Activated CD4-positive, alpha-beta memory T cell treated with anti-CD3 and anti-CD28 coated beads for 36 hours (primary cell): ENCODE measurements at places on chromosomes 11 and 22.
A peak's percentile ranks its signal among the peaks of the same experiment; 100 is the strongest.

DNA sequence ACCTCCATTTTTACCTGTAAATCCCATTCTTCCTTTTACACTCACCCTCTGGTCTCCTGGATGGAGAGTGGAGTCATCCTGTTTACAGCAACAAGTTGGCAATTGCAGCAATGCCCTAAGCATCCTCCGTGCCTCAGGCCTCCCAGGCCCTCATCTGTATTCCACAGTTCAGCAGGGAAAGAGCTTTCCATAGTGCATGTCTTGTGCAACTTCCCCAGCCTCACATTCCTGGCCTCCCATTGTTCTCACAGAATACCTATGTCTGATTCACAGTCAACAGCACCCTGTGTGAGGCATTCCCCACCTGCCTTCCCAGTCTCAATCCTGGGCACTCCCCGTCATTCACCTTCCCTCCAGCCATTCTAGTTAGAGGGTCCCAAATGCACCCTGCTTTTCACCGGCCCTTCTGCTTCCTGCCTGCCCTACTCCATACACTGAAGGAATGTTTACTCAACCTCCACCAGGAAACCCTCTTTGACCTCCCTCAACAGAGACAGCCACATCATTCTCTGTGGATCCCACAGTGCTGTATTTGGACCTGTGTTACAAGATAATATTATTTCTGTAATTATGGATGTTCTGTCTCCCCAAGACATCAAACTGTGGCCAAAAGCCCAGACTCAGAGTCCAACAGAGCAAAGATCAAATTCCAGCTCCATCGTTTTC is 405.7 kb downstream of the BUD13 start:
- DNase-seq = no peak

DNA sequence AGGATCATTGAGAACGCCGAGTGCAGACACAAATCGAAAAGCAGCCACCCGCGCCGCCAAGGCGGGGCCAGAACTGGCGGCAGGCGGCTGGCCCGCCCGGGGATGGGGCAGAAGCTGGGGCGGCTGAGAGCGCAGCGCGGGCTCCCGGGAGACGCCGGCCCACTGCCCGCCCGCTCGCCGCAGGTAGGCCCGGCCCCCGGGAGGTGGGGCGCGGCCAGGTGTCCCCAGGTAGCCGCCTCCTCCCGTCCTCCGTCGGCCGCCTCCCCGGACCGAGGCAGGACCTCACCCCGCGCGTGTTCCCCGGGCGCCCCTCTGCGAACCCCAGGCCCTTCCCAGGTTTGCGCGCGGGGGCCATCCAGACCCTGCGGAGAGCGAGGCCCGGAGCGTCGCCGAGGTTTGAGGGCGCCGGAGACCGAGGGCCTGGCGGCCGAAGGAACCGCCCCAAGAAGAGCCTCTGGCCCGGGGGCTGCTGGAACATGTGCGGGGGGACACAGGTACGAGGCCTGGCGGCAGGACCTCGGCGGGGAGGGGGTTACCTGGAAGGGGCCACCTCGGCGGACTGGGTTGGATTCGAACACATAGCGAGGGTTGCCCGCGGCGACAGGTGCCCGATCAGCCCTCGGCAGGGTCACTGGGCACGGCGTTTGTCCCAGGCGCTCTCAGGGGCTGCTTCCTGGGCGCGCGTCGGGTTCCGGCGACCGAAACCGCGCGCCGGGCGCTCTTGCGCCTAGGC is at the start of gene PRRG4:
PRRG4 (plus strand) TSS at position 248 of the 733 bp plus-strand sequence. CDS start 603 bp downstream, outside the sequence.
- peak; percentile 67 for DNase-seq

DNA sequence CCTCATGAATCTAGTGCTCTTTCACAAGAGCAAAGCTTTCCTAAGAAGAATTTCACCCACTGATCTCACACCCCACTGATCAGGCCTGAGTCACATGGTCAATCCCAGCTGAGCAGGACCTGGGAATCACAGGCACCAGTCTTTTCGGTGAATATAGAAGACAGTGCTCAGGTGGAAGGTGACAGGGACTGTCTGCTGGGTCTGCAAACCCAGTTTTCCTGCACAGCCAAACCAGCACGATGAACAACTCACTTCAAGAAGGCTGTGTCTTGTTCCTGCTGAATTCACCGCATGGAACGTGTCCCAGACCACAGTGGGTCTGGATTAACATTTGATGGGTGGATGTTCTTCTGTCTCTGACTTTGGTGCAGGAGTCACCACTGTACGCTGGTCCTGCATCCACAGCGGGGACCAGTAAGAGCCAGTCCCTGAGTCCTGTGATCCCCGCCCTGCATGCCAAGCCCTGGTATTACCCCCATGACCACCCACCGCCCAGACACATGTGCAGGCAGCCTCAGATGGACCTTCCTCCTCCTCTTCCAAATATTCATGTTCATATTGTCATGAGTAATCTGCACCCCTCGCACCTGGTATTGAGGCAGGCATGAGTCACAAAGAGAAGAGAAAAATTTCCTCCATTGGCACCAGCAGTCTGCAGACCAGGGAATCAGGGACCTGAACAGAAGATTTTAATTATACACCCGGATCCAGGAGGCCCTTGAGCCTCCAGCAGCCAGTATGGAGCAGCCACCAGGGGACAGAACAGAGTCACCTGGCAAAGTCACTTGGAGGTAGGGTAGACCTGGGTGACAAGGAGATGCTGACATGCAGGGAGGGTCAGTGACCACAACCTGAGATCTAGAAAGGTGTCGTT is 8.6 kb upstream of the IGLL5 start:
- peak; percentile 7 for DNase-seq

GRCh38 chr11:66692446-66692845 is 14.8 kb upstream of the RBM4B start:
- DNase-seq = no peak

- DNase-seq = no peak
These were observed 12.6 kb upstream of the PRDM11 start for GRCh38 chr11:45133878-45134277.

DNA sequence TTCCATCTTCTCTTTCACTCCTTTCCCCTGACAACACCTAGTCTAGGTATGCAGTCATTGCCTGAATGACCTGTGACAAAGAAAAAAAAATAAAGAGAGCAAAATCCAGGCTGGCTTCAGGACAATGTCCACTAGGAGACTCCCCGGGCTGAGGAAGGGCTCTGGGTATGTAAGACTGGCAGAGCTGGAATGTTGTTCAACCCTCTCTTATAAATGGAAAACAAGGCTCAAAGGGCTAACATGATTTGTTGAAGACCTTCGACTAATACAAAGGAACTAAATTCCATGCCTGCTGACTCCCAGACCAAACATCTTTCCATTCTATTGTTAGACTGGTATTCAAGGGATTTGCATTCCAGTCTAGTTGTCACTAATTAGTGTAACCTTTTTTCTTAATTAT is 122.2 kb downstream of the ARL14EP start:
- no peak for DNase-seq

GRCh38 chr22:24112188-24112587 is 69.1 kb upstream of the SUSD2 start:
- DNase-seq = no peak

GRCh38 chr11:65388731-65389130 is 2.3 kb downstream of the FRMD8 start:
- DNase-seq = no peak
